ENCODE measurements at places on chromosomes 11 and 22.

- peaks cover 2% of the 10 kb centered on the region for H3K27me3 ChIP-seq
- no peak overlapping the region for H3K4me3 ChIP-seq
- no peak overlapping the region for H3K27ac ChIP-seq
- H3K36me3 ChIP-seq: no peaks in the 10 kb centered on the region
These were observed 16.0 kb upstream of the CCDC90B start for GRCh38 chr11:83302151-83302550.

DNA sequence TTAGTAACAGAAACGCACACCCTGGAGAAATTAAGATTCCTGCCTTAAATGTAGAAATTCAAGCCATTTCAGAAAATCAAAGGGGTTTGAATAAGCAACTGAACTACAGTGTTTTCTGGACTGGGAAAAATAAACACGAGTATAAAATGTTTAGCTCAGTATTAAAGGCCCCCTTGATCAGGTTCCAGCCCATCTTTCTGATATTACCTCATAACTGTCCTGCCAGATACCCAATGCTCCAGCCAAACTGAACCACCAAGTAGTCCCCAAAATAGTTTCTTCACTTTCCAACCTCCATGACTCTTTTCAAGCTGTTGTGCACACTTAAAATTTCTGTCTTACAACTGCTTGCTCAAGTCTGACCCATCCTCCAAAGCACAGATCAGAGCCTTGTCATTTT, 54.4 kb downstream of the SERGEF start:
- no peak for DNase-seq
- no peak overlapping the region for H3K27ac ChIP-seq
- no peak overlapping the region for H3K4me3 ChIP-seq
- H3K27me3 ChIP-seq: no peaks in the 10 kb centered on the region

- H3K27ac ChIP-seq: no peak overlapping the region
- H3K4me1 ChIP-seq: peaks cover 3% of the 10 kb centered on the region
- no peaks in the 10 kb centered on the region for H3K27me3 ChIP-seq
- H3K4me3 ChIP-seq: no peak overlapping the region
- DNase-seq: no peak
- no peaks in the 10 kb centered on the region for H3K36me3 ChIP-seq
These were observed 14.5 kb downstream of the CSRP3 start for GRCh38 chr11:19187114-19187832.

GRCh38 chr11:4393858-4394223, 339 bp upstream of the TRIM21 start:
- peaks cover 36% of the 10 kb centered on the region for H3K36me3 ChIP-seq
- peaks cover 16% of the 10 kb centered on the region for H3K4me1 ChIP-seq
- H3K4me3 ChIP-seq: peak overlapping the region; percentile 89
- no peak for DNase-seq
- H3K27ac ChIP-seq: peak overlapping the region; percentile 82
- no peaks in the 10 kb centered on the region for H3K27me3 ChIP-seq

- peaks cover 12% of the 10 kb centered on the region for H3K4me1 ChIP-seq
- H3K27me3 ChIP-seq: no peaks in the 10 kb centered on the region
- no peak overlapping the region for H3K27ac ChIP-seq
- H3K4me3 ChIP-seq: no peak overlapping the region
These were observed 7.1 kb downstream of the LRRC32 start for GRCh38 chr11:76663486-76663810.

DNA sequence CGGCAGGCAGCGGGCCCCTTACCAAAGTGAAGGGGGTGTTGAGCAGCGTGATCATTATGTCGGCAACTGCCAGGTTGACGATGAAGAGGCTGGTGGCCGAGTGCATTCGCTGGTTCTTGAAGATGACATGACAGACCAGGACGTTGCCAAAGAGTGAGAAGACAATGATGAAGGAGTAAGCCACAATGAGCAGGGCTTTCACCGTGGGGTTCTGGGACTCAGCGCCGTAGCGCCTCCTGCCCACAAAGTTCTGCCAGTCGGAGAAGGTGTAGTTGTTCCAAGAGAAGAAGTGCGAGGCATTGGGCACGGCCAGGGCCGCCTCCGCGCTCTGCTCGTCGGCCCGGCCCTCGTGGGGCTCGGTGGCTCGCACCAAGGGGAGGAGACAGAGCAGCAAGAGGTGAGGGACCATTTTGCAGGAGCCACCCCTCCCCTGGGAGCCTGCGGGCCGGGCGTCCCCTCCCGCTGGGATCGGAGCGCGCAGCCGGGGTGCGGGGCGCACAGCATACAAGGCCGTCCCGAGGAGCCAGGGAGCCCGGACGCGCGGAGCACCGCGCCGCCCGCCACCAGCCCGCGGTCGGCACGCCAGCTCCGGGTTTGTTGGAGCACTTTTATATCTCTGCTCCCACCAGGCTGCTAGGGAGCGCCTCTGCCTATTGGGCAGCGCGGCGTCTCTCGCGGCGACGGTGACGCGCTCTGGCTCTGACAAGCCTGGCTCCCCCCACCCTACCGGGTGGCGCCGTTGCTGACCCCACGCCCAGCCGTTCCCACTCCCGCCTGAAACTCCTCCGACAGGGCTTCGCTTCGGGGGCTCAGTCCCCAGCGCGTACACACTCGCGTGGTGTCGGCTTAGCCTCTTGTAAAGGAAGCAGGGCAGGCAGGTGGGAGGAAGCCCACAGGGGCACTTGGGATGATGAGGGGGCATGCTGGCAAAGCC, at the start of gene GPR83:
Gene GPR83, minus strand, starts transcription at position 581 of the 934 bp plus-strand sequence. Its CDS starts 172 bp downstream, at position 409.
- no peak within 1 kb of the TSS for H3K27ac ChIP-seq
- H3K36me3 ChIP-seq: no peaks in the 10 kb centered on the region
- H3K4me3 ChIP-seq: peak within 1 kb of the TSS; percentile 67
- H3K27me3 ChIP-seq: peaks cover 86% of the 10 kb centered on the region

- H3K27ac ChIP-seq: peak overlapping the region; percentile 74
- peaks cover 13% of the 10 kb centered on the region for H3K4me1 ChIP-seq
These were observed 499 bp downstream of the ATL3 start for GRCh38 chr11:63670433-63671321.

DNA sequence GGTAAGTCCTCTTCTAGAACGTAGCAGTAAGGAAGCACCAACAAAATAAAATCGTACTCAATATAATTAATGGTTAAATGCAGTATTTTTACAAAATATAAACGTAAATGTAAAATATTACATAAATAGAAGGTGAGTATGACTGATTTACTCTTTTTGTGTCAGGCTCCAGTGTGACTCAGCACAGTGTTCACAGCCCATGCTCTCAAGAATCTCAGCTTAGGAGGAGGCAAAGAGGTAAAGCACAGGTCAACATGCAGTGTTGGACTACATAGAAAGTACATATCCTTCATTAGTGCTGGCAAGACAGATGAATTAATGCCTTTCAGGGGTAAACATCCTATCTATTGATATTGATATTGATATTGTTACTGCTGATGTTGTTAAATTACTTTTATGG, 2050.6 kb upstream of the RAG2 start:
- H3K4me1 ChIP-seq: peaks cover 22% of the 10 kb centered on the region
- H3K4me3 ChIP-seq: no peak overlapping the region
- H3K27me3 ChIP-seq: no peaks in the 10 kb centered on the region
- no peaks in the 10 kb centered on the region for H3K36me3 ChIP-seq
- peak overlapping the region; percentile 77 for H3K27ac ChIP-seq
